ENCODE measurements at places on chromosomes 12 and 14.

DNA sequence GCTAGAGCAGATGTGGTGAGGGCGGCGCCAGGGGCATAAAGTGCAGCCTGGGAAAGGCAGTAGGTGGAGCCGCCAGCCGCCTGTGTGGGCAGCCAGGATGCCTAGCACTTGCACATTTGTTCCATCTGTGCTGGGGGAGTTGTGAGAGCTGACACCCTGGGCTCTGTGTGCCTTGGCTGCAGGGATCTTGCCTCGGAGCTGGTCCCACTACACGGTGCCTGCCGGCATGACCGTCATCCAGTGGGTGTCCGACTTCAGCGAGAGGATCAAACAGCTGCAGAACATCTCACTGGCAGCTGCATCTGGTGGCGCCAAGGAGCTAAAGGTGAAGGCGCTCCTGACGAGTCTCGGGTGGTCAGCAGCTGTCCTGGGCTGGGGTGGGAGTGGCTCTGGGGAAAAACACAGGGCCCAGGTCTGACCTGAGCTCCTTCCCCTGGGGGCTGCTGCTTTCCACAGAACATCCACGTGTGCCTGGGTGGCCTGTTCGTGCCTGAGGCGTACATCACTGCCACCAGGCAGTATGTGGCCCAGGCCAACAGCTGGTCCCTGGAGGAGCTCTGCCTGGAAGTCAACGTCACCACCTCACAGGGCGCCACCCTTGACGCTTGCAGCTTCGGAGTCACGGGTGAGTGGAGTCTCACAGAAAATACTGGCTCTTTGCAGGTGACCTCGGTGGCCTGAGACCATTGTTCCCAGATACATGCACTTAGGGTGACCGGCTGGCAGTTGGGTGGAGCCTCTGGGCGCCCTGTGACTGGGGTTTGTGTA is 37.4 kb downstream of the HSP90AA1 start:
- no peak for DNase-seq

DNA sequence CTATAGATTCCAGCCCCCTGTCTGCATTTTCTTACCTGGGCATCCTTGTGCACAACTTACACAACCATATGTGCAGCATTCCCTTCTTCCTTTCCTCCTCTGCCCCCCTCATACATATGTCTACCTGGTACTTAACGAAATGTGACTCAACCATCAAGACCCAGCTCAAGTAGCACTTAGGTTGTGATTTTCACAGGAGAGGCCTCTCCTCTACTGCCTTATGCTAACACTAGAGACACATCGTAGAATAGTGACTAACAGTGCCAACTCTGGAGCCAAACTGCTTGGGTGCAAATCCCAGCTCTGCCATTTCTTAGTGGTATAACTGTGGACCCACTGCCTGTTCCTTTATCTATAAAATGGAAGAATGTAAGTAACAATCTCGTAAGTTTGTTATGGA is 24.1 kb upstream of the PLEKHA5 start:
- DNase-seq: no peak

DNA sequence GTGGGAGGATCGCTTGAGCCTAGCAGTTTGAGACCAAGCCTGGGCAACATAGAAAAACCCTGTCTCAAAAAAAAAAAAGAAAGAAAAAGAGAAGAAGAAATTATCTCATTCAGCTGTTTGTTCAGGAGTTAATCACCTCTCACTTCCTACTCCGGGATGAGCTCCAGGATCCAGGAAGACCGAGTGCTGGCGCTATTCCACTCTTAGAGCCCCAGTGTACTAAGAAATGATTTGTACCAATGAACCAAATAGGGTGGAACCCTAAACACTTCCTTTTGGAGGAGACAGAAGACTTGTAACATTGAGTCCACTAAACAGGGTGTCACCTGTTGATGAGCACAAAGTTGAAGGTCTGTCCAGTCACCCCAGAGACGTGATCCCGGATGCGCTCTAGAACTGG is 3.6 kb downstream of the ALKBH2 start:
- no peak for DNase-seq

DNA sequence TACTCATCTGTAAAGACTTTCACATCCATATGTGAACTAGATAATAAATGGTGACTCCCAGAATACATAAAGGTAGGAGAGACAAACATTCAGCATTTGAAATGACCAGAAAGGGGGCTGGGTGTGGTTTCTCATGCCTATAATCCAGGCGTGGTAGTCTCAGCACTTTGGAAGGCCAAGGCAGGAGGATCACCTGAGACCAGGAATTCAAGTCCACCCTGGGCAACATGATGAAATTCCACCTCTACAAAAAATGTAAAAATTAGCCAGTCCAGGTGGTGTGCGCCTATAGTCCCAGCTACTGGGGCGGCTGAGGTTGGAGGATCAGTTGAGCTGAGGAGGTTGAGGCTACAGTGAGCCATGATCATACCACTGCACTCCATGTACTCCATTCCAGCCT is 4.1 kb upstream of the CS start:
- DNase-seq: no peak

DNA sequence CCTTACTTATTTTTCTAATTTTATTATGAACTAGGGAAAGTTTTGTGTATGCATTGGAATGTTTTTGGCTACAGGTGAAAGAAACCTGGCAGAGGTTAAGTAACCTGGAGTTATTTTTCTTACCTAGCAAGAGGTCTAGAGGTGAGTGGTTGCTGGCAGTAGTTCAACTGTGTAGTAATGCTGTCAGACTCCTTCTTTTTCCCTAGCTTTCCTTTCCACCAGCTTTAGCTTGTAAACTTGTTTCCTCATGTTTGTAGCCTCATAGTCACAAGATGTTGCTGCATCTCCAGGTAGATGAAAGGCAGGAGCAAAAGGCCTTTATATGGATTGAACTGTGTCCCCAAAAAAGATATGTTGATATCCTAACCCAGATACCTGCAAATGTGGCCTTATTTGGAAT is 105.1 kb upstream of the AMIGO2 start:
- no peak for DNase-seq

GRCh38 chr12:26287671-26288381 is 92.5 kb downstream of the SSPN start:
- DNase-seq: no peak

- no peak for DNase-seq
Observed at GRCh38 chr14:95006051-95006450, 151.3 kb downstream of the DICER1 start.

DNA sequence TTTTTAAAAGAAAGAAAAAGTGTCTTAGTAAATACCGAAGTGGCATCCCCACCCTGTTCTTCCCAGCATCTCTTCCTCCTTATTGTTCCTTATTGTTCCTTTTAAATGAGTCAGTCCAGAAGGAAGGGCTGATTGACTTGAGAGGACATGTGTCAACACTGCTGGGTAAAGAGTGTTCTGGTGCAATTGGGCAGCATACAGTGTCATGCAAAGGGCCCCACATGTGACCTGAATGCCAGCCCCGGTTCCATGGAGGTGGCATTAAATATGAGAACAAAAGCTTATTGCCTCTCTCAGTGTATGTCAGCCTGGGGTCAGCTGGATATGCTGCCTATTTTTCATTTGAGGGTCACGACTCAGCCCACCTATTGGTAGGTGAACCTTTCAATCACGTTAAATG is 58.9 kb upstream of the RIC8B start:
- DNase-seq: no peak

DNA sequence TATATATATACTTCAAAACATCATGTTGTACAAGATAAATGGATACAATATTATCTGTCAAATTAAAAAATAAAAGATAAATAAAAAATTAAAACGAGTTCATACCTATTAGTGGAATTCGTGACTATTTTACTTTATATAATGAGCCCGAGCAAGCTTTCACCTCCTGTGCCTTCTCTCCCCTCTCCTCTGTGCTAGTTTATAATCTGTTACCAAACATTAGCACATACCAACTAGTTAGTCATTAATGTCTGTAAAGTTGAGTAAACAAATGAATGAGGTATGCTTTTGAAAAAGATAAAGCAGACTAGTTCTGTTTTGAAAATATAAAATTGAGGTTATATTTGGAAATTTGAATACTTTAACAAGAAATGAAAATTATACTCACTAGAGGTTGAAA is 84.0 kb downstream of the LRRC9 start:
- DNase-seq: no peak

- no peak for DNase-seq
Observed at GRCh38 chr14:100885196-100885595, 18.3 kb downstream of the RTL1 start.

DNA sequence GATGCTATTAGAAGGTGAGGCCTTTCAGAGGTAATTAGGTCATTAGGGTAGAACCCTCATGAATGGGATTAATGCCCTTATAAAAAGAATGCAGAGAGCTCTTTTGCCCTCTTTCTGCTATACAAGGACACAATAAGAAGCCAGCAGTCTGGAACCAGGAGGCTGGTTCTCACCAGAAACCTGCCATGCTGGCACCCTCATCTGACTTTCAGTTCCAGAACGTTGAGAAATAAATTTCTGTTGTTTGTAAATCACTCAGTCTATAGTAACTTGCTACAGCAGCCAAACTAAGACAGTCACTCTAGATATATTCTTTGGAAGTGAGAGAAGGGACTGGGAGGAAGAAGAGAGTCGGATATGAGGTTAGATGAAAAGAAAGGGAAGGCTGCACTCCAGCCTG is 125.0 kb upstream of the MYF6 start:
- no peak for DNase-seq

GRCh38 chr14:97747316-97747715 is 950.1 kb downstream of the VRK1 start:
- DNase-seq: no peak

- no peak for DNase-seq
Observed at GRCh38 chr12:110575326-110575725, 7.8 kb downstream of the PPTC7 start.

DNA sequence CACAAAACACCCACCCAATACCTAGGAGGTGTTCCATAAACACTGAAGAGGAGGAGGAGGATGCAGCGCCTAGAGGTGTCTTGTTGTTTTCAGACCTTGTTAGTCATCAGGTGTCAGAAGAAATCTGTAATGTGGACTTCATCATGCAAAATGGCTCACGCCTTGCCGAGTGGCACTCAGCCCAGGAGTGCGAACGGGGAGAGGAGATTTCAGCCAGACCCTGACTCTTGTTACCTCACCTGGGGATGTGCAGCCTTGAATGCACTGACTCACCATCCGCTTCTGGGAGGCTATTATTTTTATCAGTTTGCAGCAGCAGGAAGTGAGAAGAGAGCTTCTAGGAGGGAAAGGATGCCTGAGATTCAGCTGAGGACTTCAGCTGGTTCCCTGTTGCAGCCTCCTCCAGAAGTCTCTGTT is 48.2 kb upstream of the PLXNC1 start:
- DNase-seq: no peak

- DNase-seq: no peak
Observed at GRCh38 chr12:108709697-108710096, 21.6 kb downstream of the CORO1C start.

DNA sequence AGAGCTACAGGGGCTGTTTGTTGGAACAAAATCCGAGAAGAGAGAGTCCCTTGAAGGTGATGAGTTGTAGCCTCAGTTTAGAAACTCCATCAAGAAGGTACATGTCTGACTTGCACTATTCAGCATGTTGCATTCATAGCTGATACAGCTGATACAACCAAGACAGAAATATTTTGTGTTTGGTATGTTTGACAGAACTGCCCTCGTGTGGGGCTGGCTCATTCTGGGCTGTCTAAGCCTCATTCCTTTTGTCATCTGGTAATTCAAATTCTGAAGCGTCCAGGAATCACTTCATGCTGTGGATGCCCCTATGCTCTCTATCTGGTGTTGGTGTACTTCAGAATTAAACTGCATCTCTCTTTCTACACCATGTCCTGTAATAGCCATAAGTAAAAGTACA is 126.3 kb downstream of the ANO6 start:
- DNase-seq: no peak

- DNase-seq: no peak
Observed at GRCh38 chr14:88518592-88519512, 36.0 kb downstream of the PTPN21 start.

- DNase-seq: no peak
Observed at GRCh38 chr14:104891121-104891551, 26.1 kb downstream of the CEP170B start.

- DNase-seq: no peak
Observed at GRCh38 chr12:541676-542324, 82.1 kb downstream of the B4GALNT3 start.

GRCh38 chr12:25861226-25861625 is 97.3 kb upstream of the RASSF8 start:
- DNase-seq: no peak

- peak; percentile 86 for DNase-seq
Observed at GRCh38 chr14:23057757-23058653, 685 bp upstream of the CDH24 start.

GRCh38 chr12:62701492-62701891 is 233.5 kb downstream of the PPM1H start:
- no peak for DNase-seq

- DNase-seq: no peak
Observed at GRCh38 chr14:21729703-21730233, 56.1 kb upstream of the OR4E1 start.

DNA sequence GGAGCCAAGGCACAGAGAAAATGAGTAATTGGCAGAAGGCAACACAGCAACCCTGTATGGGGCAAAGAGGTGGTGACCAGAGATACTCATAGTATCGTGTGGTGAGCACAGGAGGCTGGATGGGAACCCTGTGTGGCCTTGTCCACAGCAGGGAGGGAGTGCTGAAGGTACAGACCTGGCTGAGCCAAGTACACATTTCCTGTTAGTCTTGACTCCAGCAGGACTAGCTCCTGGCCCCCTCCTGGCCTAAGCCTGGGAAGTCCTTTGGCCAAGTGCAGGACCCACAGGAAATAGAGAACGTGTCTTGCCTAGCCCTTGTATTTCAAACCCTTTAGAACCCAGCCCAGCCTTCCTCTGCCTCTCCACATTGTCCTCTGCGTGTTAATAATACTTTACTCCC is 289.8 kb upstream of the PWP1 start:
- DNase-seq: no peak

GRCh38 chr12:39341179-39341578 is 101.7 kb downstream of the KIF21A start:
- no peak for DNase-seq

DNA sequence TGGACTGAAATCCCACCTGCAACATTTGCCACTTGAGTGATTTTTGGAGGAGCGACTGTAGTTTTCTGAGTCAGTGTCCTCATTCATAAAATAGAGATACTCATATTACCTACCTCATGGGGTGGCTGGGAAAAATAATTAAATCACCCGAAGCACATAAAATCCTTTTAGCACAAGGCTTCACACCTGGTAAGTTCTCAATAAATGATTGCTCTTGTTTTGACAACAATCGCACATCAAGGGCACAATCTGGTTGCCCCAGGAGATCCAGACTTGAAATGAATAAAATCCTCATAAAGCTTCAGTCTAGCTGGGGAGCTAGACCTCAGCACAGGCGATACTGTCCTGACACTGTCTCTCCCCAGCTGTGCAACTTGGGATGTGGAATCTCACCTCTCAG is 76.0 kb upstream of the CCDC60 start:
- DNase-seq: no peak

DNA sequence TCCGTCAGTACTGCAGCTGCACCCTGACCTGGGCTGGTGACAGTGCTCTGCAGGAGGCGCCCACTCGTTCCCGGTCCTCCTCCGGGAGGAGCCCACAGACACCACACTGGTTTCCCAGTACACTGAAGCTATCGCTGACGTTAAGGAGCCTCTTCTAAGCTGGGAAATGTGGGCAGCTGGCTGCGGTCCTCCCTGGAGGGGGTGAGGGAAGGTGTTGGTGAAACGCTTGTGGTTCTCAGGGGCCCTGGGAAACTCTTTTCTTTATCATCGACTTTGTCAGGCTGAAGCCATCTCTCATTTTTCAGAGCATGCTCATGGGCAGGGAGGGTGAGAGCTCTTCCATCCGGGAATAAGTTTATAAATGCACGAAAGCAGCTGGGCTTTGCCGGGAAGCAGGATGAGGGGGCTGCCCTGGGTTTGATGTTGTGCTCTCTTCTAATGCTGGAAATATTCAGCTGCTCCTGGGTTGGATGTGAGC is 176.0 kb downstream of the CHST11 start:
- no peak for DNase-seq

Data from right atrium auricular region (tissue), 2 donors.